ENCODE measurements at places on chromosomes 7 and 10.

DNA sequence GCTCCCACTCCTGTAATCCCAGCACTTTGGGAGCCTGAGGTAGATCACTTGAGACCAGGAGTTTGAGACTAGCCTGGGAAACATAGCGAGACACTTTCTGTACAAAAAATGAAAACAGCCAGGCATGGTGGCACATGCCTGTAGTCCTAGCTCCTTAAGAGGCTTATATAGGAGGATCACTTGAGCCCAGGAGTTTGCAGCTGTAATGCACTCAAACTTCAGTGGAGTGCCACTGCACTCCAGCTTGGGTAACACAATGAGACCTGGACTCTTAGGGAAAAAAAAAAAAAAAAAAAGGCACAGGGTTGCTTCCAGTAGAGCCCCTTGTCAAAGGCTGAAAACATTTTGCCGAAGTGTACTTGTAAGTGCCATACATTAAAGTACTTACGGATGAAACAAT is 195.3 kb downstream of the PHTF2 start:
- DNase-seq = no peak

DNA sequence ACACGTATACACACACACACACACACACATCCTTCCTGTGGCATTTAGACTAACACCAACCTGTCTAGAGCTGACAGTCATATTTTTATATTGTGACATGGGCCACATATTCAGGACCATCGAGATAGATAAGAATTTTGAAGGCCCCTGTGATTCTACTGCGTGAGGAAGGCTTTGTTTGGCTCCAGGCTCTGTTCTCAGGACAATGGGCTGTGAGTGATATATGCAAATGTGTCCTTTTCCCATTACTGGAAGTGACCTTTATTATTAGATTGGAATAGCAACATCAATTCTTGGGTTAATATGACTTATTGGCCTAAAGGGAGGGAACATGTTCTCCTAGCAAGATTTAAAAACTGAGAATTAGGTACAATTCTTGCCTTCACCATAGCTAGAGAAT is 156.1 kb downstream of the SPAG6 start:
- DNase-seq = no peak

DNA sequence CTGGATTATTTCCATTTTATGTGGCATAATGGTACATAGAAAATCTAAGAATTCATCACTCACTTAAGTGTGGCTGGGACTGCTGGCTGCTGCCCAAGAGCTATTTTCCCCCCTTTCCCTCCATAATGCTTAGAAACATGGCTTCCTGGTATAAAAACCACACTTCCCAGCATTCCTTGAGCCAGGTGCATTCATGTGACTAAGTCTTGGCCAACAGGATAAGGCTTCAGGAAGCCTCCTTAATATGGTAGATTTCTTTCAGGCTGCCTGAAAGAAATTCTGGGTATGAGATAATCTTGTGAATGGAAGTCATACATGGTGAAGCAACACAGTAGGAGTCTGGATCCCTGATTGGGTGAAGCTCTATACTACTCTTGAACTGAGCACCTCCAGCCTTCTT is 178.0 kb downstream of the JAZF1 start:
- no peak for DNase-seq

- no peak for DNase-seq
These were observed 12.6 kb upstream of the COL1A2 start for GRCh38 chr7:94382132-94382531.

DNA sequence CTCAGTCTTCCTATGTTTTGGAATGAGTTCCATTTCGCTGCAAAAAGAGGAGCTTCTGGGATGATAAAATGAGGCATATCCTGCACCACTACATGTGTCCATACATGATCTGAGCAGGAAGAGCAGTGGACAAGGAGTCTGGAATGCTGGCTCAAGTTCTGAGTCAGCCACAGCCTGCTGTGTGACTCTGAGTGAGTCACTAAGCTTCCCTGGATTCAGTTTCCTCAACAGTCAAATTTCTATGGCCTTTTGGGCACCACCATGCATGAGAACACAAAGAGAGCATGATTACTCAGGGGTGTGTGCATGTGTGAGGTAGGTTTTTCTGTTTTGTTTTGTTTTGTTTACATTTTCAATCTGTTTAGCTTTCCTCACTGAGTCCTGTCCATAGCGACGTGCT is 254.6 kb downstream of the ANKRD30A start:
- DNase-seq = no peak

- no peak for DNase-seq
These were observed 14.8 kb upstream of the LAMB1 start for GRCh38 chr7:108017776-108018151.
